ENCODE measurements at places on chromosomes 3 and 15. TPM values are rescaled to one million over a fixed set of nuclear protein-coding genes. Genes with fewer than 3 reads are reported as not detected.

GRCh38 chr15:29115093-29115991 is 154.3 kb downstream of the NSMCE3 start:
- no peak for DNase-seq

DNA sequence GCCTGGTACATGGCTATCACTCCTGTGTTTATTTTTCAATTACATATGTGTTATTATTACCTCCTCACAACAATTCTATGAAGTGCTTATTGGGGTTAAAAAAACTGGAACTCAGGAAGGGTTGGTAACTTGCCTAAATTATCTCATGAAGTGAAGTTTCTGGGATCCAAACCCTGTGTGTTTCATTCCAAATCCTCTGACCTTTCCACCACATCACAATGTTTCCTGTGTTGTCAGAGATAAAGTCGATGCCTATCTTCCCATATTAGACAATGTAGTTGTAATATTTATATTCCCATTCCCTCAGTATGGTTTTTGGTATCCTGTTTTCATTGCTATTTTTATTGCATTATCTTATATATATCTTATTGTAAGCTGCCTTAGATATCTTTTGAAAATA is 269.1 kb upstream of the CFAP20DC start:
- peak; percentile 52 for DNase-seq

DNA sequence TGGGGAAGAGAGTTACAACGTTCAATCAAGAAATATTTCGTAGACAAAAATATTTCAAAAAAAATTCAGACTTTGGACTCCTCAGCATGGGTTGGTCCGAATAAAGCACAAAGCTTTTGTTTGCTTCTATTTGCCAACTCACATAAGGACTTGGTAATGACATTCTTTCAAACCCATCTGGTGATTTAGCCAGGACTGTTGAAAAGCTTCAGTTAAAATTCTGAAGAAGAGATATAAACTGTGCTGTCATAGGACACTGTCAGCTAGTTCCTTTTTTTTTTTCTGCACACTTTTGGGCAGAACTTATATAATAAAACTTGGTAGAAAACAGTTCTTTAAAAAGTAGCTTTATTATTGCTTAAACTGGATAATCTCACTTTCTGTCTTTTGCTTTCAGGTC is 660.8 kb upstream of the SGO1 start:
- no peak for DNase-seq

- DNase-seq, result no peak
Observed at GRCh38 chr3:71530903-71531530, 52.5 kb downstream of the FOXP1 start.

GRCh38 chr3:30040126-30040525 is 566.3 kb upstream of the TGFBR2 start:
- DNase-seq, result no peak

Gene CNTN6
- not detected for total RNA-seq

GRCh38 chr3:112557976-112558375 is 3.8 kb downstream of the ATG3 start:
- no peak for DNase-seq

DNA sequence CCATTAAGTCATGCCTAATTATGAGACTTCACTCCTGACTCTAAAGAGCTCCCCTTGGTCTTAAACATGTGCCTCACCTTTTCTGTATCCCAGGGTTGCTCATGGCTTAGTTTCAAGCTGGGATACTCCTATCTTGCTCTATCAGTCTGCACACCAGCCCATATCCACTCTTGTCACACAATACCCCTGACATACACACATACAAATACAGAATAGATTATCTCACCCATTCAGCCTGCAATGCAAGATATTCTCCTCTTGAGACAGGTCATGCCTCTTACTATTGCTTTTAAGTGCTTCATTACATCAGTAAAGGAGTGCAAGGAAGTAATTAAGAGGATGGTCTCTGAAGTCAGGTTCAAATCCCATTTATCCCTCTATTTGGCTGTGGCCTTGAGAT is 587.3 kb downstream of the IGSF11 start:
- no peak for DNase-seq

- DNase-seq, result peak; percentile 40
Observed at GRCh38 chr15:58393241-58393662, 38.5 kb upstream of the LIPC start.

DNA sequence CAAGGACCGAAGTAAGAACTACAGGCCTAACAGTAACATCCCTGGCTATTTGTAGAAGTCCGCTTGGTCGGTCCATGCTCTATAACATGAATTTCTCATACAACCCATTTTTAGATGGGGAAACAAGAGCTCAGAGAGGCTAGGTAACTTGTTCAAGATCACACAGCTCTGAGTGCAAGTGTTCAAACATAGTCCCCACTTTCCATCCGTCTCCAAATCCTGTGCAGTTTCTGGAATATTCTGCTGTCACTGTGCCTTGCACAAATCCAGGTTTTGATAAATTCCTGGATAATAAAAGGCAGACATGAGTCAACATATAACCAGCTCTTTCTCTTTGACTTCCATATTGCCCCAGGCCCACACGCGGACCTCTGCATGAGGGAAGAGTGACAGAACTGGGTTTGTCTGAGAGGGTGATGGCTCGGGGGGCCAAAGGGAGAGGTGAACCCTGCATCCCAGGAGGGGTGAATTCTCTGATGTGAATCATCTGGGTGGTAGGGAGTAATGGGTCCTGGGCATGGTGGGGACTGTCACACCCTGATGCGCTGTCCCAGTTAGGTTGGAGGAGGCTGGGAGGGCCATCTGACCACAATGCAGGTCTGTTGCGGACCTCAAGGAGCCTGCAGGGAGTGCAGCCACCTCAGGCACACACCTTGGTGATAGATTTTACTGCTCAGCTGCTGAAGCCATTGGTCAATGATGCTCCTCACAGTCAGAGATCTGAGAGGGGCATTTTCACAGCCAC is 162.2 kb downstream of the SMAD6 start:
- no peak for DNase-seq

Gene MYO5C
- total RNA-seq, result 4.5 TPM

- DNase-seq, result no peak
Observed at GRCh38 chr3:122307976-122308375, 17.1 kb upstream of the CSTA start.

DNA sequence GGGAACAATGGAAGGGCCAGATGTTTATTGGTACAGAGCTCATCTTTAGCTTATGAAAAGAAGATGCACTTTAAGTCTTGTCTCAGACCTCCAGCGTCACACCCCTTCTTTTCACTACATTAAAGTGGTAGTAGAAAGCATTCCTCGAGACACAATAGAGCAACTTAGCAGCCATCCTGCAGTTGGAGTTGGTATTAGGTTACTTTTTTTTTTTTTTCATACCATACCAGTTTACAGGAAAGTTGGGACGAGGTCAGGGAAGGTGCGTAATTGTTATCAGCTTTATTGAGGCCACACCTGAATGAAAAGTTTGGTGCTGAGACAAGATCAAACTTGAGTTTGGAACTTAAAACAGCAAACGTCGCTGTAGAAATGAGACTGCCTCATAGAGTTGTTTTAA is 203.8 kb downstream of the SOX2 start:
- no peak for DNase-seq

DNA sequence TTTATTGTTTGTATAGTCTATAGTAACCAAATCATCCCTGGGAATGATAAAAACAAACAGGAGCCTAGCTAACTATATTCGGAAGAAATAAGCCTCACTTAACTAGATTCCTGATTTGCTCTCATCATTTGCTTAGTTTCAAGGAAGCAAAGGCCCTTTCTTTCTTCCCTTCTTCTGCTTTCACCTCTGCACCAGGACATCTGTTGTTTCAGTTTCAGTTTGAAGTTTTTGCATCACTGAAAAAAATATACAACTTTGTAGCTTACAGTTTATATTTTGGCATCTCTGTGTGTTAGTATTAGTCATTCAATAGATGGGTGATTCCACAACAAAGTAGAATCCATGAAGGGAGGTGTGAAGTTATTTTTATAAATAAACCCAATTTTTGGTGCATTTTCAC is 113.6 kb upstream of the SNTN start:
- DNase-seq, result no peak

Gene CCNB2
- 7.9 TPM for total RNA-seq

DNA sequence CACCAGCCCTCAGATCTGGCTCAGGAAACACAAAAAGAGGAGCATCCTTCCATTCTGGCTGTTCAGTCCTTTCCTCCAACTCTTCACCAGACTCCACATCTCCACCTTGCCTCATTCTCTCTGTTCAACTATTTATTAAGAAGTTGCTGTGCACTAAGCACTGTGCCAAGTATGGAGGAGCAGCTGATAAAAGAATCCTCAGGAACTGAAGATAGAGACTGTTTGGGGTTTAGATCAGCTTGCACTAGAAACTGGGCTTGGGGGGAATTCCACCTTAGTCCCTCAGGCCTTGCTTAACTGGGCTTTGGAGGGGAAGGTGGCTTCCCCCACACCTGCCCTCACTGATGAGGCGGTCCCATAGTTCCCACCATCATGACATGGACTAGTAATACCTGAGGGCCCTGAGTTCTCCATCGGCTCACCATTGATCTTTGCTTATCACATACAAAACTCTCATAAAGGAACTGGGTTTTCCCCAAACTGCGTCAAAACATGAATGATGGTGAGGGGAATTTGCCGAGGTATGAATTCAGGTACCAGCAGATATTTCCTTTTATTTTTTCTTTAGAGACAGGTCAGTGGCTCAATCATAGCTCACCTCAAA is 1.7 kb upstream of the CCR8 start:
- DNase-seq, result no peak

Gene CHL1
- not detected for total RNA-seq

GRCh38 chr3:73072634-73073033 is 11.2 kb downstream of the EBLN2 start:
- no peak for DNase-seq

GRCh38 chr3:57586778-57587177 is 10.4 kb downstream of the ARF4 start:
- no peak for DNase-seq

GRCh38 chr3:169158379-169158778 is 505.1 kb downstream of the MECOM start:
- no peak for DNase-seq

- no peak for DNase-seq
Observed at GRCh38 chr3:122989856-122990575, 37.5 kb downstream of the SEMA5B start.

Data from astrocyte (in vitro differentiated cells and primary cell).